ENCODE measurements at places on chromosomes 4 and X.

GRCh38 chr4:3442959-3443749 is 1.4 kb downstream of the HGFAC start:
- DNase-seq, result peak; percentile 53

GRCh38 chrX:132834741-132835140 is 123.7 kb downstream of the HS6ST2 start:
- no peak for DNase-seq

GRCh38 chrX:139691493-139691842 is 16.5 kb downstream of the MCF2 start:
- DNase-seq, result no peak

DNA sequence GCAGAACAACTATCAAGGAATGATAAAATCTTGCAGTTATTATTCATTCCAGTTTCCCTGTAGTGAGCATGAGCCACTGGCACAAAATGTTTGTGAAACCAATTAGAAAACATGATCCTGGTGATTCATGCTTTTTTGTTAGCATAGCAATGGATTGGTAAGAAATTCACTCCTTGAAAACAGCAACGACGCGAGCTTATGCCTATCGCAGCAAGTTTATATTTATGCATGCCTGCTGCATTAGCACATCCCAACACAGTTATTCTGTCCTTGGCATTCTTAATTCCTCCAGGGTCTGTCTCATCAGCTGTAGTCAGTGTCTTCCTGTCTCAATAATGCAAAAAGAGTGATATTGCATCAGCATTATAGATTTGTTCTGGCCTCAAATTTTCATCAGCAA is 975.9 kb downstream of the STIM2 start:
- DNase-seq, result no peak

DNA sequence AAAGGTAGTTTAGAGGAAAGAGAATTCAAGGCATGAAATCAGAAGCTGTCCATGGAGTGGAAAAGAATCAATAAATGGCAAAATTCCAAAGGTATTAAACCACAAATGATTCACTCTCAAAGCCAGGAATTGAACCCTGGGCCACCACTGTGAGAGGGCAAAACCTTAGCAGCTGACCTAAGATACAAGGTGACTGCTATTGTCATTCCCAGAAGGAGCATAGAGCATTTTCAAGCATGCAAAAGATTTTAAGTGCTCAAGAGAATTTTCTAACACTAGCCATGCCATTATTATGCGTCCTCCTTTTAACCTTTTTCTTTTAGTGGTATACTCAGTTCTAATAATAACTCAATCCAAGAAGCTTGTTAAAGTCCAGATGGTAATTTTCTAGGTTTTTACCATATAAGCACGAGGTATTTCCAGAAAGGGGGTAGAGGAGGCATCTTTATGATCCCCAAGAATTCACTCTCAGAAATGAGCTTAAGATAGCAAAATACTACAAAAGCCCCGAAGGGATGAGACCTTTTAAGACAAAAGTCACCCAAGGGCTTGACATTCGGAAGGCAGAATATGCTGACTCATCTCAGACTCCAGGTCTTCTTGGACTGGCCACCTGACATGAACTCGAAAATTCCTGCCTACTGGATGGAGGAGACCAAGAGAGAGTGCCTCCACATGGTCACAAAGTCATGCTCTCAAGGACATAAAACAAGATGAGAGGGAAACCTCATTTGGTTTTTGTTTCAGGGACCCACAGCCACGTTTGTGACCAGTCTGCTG is 13.8 kb upstream of the PAGE5 start:
- DNase-seq, result no peak

GRCh38 chr4:167111622-167112021 is 122.7 kb downstream of the SPOCK3 start:
- DNase-seq, result no peak

DNA sequence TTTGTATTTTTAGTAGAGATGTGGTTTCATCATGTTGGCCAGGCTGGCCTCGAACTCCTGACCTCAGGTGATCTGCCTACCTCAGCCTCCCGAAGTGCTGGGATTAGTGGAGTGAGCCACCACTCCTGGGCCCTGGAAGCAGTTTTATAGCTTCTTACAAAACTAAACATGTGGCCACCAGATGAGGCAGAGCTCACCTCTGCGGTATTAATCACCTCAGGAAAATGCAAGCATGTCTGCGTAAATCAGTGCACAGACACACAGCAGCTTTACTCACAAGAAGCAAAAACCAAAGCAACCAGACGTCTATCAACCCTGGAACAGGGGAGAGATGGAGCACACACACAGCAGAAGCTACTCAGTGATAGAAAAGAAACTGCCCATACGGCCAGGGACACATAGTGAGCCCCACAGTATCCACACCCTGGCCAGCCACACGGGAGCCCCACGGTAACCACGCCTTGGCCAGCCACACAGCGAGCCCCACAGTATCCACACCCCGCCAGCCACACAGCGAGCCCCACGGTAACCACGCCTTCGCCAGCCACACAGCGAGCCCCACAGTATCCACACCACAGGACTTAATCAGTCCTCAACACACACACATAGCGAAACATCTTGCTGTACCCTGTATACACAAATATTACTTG is 30.2 kb downstream of the PPP2R3B start:
- no peak for DNase-seq

DNA sequence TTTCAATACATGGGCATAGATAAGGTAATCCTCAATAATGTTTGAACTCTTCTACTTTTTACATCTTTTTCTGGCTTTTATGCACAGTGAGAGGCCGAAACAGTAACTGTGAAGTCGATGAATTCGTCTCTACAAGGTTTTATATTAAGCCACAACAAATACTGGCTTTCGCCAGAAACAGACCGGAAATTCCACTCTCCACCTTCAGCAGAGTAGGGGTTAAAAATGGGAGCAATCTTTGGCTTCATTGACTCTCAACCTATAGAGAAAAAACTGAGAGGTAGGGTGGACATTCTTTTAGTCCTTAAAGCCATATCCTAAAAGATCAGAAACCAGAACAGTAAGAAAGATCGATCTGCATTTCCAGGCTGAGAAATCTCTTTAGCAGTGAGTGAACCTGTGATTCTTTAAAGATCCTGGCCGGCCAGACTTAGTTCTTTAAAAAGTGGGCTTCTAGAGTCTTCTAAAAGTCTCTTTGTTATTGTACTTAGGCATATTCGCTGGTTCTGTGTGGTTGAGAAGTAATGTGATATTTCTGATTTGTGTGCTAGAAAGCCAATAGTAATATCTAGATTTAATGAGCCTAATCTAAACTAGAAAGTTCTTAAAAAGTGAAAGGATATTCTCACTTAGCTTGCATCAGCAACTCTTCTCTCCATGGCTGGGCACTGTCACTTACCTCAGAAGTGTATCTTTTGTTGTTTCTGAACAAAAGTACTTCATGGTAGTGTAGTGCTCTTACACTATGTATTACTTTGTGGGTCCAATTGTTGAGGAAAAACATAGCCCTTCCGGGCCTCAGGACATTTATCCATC is 2.0 kb downstream of the HSPA4L start:
- no peak for DNase-seq

DNA sequence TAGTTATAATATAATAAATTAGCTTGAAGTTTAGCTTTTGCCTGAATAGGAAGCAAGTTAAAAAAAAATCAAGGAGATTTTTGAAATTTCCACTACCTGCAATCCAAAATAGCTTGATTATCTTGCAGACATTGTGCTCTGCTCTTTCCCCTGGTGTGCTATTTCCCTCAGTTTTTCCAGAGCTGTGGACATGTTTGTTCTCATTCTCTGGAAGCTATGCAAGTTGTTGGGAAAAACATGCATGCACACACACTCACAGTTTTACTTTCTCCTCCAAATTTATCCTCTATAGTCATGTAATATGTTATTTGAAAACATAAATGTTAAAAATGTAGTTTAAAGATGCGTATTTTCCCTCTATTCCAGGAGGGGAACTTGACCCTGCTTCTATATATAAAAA is 225.8 kb upstream of the ARSJ start:
- DNase-seq, result no peak

- DNase-seq, result no peak
These were observed 22.9 kb downstream of the KCTD8 start for GRCh38 chr4:44425614-44426208.

DNA sequence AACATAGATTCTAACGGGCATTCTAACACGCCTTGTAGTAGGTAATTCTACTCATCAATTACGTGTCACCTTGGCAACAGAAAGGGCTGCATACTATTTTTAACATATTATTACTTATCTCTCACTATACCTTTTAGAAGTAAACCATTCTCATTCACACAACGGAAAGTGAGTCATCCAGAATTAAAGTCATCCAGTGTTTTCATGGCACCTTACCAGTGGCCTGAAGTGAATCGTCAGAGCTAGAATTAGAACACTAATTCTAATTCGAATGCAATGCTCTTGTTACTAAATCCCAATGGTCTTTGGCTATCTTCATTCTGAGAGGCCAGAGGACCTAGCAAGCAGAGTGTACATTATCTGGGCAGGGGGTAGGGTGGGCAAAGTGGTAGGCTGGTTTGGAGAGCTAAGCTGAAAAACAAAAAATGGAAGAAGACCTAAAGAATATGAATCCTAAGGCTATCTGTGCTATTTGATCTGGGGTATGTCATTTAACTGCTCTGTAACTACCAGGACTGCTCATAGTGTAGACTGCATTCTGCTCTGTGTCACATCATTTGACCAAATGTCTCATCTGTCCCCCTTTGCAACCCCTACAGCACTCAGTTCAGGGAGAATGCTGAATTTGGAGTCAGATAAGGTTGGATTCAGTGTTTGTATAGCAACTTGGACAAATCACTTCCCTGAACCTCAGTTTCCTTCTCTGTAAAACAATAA is 96.5 kb downstream of the HDAC8 start:
- no peak for DNase-seq

GRCh38 chr4:105140684-105141490 is 5.8 kb upstream of the TET2 start:
- peak; percentile 27 for DNase-seq

GRCh38 chr4:150395872-150396271 is 186.1 kb upstream of the MAB21L2 start:
- no peak for DNase-seq

DNA sequence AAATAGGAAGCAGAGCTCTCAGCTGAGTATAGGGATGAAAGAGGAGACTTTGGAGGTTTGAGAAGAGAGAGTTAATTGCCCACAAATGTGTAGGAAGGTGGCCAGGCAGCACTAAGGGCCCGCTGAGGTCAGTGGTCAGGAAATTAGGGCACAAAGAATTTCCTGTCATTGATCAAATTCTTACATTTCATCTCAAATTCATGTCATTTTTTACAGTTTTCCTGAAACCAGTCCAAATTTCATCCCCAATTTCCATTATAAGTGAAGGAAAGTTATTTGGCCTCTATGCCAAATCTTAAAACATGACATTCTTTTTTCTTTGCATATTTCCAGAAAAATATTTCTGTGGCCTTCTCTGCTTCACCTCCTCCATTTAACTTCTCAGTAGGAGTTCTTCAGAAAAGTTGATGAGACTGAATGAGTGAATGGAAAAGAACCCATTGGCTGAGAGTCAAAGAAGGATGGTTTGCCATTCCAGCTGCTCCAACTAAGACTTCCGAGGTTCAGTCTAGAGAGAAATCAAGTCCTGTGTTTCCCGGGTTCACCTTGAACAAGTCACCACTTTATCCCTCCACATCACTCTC is 68.7 kb upstream of the SPRY1 start:
- no peak for DNase-seq

- no peak for DNase-seq
These were observed 51.2 kb upstream of the KLF3 start for GRCh38 chr4:38612646-38613414.

GRCh38 chrX:67545036-67545821 is 1.4 kb downstream of the AR start:
- DNase-seq, result no peak

- DNase-seq, result no peak
These were observed 27.5 kb downstream of the VMA21 start for GRCh38 chrX:151424505-151424904.

DNA sequence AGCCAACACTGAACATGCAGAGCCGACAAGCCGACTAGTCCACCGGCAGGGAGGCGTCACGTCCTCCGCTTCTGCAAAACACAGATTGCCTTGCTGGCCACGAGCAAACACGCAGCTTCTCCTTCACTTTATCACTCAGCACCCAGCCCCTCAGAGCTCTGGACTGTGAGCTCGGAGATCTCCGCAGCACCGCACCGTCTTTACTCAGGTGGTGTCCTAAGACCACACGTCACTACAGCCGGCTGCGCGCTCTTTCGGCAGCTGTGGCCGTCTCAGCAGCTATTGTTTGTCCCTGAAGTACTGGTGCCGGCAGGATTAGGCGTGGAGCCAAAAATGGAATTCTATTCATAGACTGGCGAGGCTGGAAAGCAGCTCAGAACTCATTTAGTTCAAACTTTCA is 72.0 kb downstream of the FAT1 start:
- DNase-seq, result no peak

GRCh38 chrX:57282568-57282967 is 3.9 kb upstream of the FAAH2 start:
- DNase-seq, result no peak

DNA sequence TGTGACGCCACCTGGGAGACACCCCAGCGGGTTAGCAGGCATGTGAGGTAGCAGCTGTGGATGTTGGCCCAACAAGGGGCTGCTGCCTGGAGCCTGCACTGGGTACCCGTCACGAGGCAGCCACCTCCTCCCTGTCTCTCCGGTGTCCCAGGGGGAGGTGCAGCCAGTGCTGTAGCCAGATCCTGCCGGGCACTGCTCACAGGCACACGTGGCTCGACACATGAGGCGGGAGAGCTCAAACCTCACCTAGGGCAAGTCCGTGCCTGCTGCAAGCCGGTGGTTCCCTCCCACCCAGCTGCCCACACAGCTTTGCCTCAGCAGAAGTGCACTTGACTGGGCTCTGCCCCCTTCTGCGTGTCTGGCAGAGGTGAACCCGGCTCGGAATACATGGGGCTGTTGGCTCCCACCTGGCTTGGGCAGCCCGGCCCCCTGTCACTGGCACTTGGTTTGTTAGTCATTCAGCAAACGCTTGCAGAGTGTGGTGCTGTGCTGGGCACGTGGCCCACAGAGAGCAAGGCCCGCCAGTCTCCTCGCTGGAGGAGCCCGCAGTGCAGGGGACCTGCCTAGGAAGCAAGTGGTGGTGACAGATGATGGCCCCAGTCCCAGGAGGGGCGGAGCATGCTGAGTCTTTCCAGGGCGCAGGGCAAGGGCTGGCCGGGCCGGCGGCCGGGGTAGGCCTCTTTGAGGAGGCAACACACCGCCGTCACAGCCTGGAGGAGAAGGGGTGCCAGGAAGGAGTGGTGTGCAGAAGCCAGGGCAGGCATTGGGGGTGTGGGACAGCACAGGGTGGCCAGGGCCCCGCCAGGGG is 10.1 kb upstream of the SH3TC1 start:
- no peak for DNase-seq

GRCh38 chr4:10579648-10580047 is 104.9 kb downstream of the CLNK start:
- no peak for DNase-seq

- no peak for DNase-seq
These were observed 21.9 kb downstream of the ATP2B3 start for GRCh38 chrX:153539171-153539978.

GRCh38 chrX:119186763-119187162 is 49.3 kb upstream of the PGRMC1 start:
- DNase-seq, result no peak

Data from thymus (tissue), 14 donors.